ENCODE measurements at places on chromosomes 7 and 10.
A peak's percentile ranks its signal among the peaks of the same experiment; 100 is the strongest.

DNA sequence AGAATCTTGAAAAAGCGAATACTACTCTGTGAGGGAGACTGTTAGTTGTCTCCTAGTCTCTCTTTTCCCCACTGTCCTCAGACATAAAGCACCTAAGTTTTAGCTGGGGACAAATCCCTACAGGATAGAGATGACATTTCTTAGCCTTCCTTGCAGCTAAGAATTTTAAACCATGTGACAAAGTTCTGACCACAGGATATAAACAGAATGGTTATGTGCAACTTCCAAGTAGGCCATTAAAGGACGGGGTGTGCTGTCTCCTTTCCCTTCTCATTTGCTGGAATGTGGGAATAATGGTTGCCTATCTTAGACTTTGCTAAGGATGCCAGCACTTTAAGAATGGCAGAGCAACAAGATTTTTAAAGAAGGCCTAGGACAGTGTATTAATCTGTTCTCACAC is 74.9 kb upstream of the PRPS1L1 start:
- DNase-seq = no peak

DNA sequence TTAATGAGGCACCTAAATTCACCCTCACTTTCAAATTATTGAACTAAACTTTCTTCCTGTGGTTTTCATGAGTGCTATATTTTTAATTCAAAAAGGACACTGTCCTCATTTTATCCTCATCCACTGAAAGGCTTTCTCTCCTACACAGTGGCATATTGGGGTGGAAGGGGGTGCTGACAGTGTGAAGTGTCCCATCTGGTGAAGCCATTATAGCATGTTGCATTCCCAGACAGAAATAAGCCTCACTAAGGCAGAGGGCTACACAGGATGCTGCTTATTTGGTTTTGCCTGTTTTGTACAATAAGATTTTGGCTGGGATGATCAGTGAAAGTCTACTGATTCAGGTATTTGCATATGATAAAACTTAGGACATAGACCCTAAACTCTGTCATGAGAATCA is 82.4 kb upstream of the INHBA start:
- no peak for DNase-seq

DNA sequence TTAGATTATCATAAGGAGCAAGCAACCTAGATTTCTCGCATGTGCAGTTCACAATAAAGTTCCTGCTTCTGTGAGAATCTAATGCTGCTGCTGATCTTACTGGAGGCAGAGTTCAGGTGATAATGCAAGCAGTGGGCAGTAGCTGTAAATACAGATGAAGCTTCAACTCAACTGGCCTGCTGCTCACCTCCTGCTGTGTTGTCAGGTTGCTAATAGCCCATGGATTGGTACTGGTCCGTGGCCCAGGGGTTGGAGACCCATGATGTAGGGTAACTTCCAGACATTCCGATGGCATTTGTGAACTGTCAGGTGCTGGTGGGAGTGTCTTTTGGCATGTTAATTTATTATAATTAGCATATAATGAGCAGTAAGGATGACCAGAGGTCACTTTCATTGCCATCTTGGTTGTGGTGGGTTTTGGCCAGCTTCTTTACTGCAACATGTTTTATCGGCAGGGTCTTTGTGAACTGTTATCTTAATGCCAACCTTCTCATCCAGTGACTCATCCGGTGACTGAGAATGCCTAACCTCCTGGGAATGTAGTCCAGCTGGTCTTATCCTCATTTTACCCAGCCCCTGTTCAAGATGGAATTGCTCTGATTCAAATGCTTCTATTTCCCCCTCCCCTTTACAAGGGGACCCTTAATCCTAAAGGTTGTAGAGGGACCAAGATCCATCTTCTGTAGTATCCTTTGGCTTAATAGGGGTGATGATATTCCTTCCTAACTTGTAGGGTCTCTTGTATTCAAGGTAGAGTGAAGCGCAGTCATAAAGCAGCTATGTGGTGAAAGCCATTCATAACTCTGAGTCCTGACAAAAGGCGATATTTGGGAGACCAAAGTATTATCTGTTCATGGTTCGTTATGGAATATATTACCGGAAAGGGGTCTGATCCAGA is 165.8 kb downstream of the CCSER2 start:
- DNase-seq = no peak

DNA sequence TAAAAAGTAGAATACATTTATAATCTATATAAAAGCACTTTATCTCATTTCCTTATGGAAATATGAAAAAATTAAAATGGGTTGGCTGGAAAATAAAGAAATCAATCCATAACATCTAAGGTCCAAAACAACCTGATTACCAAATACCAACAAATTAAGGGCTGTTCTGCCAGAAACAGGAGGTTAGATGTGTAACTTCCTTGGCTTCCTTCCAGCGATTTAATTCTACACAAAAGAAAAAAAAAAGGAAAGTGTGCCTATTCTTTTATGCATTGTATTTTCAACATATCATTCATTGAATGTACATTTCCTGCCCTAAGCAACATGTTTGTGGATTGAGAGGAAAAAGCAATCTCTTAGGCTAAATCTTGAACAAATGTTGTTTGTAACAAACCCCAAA is 36.2 kb upstream of the USP6NL start:
- DNase-seq = peak; percentile 19

- peak; percentile 74 for DNase-seq
Observed at GRCh38 chr7:106462365-106462859, 177.6 kb upstream of the NAMPT start.

- peak; percentile 36 for DNase-seq
Observed at GRCh38 chr7:82015751-82016150, 245.9 kb upstream of the HGF start.

- DNase-seq = peak; percentile 92
Observed at GRCh38 chr10:59808896-59809643, 55.8 kb upstream of the MRLN start.

DNA sequence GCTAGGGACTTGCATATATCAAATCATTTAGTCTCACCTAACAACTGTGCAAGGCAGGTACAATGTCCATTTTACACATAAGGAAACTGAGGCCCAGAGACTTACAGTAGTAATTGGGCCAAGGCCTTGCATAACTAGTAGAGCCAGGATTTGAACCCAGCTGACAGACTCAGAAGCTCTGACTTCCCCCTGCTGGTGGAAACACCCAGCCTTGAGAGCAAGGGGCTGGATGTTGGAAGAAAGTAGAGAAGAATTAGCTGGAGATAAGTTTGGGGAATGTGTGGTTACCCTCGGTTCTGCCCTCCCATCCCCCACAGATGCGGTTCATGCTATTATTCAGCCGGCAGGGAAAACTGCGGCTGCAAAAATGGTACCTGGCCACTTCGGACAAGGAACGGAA is 2.0 kb downstream of the AP1S1 start:
- no peak for DNase-seq

DNA sequence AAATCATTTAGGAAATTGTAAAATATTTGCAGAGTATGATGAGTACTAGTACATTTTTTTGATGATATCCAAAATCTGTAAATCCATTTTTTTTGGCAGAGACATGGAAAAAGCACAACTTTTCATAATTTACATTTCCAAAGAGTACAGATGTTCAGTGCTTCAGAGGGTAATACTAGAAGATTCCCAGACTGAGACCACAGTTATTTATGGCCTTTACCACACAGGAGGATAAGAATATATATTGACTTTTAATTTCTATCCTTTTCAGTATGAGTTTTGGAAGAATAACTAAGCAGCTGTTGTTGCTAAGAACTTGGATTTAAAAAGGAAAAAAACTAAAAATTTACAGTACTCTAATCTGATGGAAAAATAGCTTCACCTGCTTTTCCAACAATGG is 61.9 kb downstream of the HGF start:
- no peak for DNase-seq

DNA sequence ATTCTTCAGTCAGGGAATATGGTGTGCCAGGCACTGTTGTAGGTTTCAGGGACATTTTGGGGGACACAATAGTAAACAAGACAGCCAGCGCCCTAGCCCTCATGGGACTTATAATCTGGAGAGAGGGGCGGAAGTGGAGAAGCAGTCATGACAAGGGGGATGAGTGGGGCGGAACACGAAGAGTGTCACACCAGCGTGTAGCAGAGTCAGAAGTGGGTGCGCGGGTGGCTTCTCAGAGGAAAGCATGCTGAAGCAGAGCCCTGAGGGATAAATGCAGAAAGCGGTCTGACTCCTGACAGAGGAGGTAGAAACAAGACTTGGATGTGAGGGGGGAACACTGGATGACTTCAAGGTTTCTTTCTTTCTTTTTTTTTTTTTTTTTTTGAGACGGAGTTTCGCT is 160.3 kb upstream of the LYZL2 start:
- DNase-seq = no peak

DNA sequence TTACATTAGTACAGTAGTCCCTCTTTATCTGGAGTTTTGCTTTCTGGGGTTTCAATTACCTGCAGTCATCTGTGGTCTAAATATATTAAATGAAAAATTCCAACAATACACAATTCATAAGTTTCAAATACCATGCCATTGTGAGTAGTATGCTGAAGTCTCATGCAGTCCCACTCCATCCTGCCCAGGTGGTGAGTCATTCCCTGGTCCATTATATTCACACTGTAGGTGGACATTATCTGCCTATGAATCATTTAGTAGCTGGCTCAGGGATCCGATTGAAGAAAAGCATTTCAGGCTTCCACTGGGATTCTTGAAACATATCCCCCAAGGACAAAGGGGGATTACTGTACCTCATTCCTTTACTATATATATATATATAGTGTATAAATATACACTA is 298.2 kb upstream of the GALNT17 start:
- DNase-seq = no peak

DNA sequence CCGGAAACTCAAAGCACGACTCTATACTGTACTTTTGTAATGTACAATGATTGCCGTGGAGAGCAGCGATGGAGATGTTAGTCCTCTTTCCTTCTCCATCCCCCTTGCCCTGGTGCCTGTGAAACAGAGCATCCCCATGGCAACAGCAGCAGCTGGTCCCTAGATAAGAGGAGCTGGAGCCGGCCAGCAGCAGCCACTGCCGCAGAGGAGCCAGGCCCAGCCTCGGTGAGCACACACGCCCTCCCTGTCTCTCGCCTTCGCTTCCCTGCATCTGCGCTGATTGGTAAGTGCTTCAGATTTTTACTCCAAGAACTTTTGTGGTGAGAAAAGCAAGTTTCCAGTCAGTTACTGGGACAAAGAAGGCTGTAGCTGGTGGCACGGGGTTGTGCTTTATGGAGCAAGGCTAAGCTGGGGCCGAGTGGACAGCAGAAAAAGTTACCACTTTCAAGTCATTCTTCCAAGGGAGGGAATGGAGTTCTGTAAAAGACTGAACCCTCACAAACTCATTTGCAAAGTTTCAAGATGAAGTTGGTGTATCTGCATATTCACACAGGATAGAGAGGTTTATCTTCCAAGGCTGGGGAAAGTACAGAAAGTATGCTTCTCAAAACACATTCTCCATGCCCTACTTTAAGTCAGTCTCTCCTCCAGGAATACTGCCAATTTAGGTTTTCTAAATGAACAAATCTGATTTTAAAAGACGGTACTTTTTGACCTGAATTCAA is at the start of gene PPP1R17:
PPP1R17 (plus strand) TSS at position 192 of the 725 bp plus-strand sequence. CDS start 5,227 bp downstream, outside the sequence.
- DNase-seq = no peak

DNA sequence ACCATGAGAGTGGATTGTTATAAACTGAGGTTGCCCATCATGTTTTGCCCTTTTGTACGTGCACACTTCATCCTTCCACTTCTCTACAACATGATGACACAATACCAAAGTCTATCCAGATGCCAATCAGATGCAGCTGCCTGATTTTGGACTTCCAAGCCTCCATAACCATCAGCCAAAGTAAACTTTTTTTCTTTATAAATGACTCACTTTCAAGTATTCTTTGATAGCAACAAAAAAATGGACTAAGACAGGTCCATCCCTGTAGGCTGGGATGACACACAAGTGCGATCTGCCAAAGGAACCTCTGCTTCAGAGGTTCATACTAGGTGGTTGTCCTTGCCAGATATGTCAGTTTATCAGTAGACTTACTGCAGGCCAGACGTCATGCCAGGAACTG is 320.2 kb upstream of the FZD1 start:
- DNase-seq = no peak

- DNase-seq = no peak
Observed at GRCh38 chr10:106973288-106973687, 191.2 kb downstream of the SORCS1 start.

GRCh38 chr7:3217166-3217565 is 83.9 kb upstream of the SDK1 start:
- no peak for DNase-seq

- DNase-seq = no peak
Observed at GRCh38 chr10:71307469-71308085, 11.5 kb upstream of the SLC29A3 start.

DNA sequence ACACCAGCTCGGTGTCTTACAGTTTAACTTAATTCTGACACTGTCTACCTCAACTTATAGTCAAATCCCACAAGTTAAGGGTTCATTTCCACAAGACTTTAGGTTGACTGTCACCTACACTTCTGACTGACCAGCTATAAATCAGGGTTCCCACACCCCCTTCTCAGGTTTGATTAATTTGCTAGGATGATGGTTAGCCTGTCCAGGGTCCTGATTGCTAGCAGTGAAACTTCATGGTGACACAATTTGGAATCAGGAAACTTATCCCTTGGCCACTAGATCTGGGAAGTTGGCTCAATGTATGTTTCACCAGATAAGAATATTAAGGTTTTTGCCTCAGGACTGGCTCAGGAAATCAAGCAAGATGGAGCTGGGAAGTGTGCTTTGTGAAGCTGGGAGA is 2.8 kb upstream of the RSU1 start:
- no peak for DNase-seq

DNA sequence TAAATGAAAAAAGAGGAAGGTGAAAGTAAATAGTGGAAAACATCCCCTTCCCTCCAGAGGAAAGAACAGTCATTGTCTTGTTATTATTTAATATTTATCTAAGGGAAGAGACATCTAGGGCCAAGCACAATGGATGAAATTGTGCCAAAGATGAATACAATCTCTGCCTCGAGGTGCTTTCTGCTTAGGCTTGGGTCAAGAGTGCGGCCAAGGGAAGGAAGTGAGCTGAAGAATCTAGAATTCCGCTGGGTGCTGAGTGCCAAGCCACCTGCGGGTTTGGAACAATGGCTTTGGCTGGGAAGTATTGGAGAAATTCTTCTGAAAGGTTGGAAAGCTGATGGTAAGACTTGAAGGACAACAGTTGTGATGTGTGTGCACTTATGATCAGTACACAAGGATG is 531.3 kb upstream of the FZD8 start:
- DNase-seq = no peak

Data from OCI-M1 (cell line).